Neural crest cell (in vitro differentiated cells): ENCODE measurements at places on chromosomes 5 and 9. TPM values are rescaled to one million over a fixed set of nuclear protein-coding genes. Genes with fewer than 3 reads are reported as not detected.

- DNase-seq, result no peak
Observed at GRCh38 chr9:8430945-8431344, 631.4 kb upstream of the DMAC1 start.

DNA sequence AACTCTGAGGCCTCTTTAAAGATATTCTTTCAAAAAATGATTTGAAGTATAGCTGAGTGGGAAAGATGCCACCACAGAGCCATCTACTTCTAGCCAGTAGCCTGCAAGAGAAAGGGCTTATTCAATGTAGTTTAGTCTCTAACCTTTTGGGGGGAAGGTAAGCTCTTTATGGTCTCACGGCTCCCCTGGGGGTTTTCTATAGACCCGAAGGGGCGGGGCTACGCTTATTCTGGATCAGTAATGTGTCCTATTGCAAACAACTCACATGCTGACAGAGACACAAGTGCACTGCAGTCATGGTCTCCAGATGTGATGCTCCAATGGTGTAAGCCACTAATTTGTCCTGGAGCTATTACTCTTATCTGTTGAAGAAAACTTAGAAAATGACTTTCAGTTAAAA is 53.4 kb upstream of the RPS23 start:
- no peak for DNase-seq

DNA sequence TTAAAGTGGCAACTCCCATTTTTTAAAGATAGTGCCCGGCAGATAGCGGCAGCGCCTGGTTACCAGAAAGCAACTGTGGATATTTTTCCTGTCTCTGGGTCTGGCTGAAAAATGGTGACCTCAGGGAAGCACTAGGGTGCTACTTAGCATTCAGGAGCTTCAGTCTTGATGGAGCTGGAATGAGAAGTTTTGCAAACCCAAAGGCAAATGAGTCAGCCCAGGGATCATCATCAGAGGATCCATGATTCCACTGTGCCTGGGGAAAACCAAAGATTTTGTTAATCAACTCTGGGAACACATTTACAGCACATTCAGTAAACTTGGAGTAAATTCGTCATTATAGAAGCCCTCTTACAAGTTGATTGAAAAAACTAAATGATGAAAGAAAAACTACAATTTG is 26.7 kb downstream of the F2R start:
- no peak for DNase-seq

DNA sequence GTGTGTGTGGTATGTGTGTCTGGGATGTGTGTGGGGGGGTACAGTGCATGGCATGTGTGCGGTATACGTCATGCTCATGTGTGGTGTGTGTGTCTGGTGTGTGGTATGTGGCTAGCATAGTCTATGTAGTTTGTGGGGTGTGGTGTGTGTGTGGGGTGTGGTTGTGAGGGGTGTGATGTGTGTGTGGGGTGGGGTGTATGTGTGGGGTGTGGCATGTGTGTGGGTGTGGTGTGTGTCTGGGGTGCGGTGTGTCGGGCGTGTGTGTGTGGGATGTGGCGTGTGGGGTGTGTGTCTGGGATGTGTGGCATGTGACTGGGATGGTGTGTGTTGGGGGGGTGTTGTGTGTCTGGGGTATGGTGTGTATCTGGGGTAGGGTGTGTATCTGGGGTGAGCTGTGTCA is 52.3 kb downstream of the SECISBP2 start:
- no peak for DNase-seq

- no peak for DNase-seq
Observed at GRCh38 chr9:130467316-130467715, 22.6 kb downstream of the ASS1 start.

GRCh38 chr5:80239680-80240367 is 16.0 kb downstream of the SERINC5 start:
- no peak for DNase-seq

DNA sequence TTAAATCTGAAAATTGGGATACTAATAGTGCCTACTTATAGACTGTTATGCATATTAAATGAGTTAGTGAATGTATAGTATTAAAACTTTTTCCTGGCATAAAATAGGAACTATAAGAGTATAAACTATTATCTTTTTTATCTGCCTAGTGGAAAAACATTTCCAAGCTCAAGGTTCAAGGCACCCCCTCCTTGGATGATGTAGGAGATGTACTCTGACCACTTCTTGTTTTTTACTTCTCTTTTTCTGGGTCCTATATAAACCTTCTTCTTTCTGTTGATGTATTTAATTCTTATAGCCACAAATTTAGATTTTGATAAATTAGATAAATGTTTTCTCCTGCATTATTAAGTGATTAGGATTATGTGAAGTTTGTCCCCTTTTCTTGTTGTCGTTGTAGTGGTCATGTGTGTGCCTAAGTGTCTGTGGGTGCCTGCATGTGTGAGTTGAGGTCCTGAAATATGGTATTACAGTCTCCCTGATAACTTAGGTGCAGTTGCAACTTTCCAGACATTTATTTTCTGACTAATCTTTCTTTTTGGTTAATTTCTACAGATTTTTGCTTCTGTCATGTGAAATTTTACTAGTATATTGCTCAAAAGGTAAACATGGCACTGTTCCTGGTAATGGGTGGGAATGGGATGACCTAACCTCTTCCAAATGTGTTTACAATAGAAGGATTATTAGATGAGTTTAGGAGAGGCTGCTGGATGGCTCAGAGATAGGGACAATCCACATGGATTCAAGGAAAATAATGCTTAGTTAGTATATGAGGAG is 160.8 kb upstream of the CDKN2B start:
- no peak for DNase-seq

- DNase-seq, result peak; percentile 82
Observed at GRCh38 chr9:100598641-100599145, 20.8 kb downstream of the CAVIN4 start.

GRCh38 chr5:38267372-38267771 is 9.0 kb downstream of the EGFLAM start:
- DNase-seq, result no peak

- DNase-seq, result no peak
Observed at GRCh38 chr9:127519301-127520166, 68.2 kb downstream of the LRSAM1 start.

DNA sequence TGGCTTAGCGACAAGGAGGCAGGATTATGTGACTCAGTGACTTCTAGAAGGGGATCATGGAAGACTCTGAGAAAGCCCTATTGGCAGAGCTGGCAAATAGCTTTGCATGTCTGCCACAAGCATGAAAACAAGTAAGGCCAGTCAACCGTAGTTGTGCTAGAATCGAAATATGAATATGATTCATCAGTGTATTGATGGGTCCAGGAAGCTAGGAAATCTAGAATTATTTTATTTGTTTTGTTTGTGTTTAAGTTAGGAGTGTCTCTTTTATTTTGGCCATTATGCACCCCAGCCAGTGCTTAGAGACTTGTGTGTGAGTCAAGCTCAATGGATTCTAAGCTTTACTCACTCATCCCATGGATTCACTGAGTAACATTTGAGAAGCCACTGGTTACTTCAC is 3.8 kb upstream of the ITGA2 start:
- DNase-seq, result no peak

GRCh38 chr9:137313326-137313936 is 11.4 kb upstream of the NRARP start:
- DNase-seq, result no peak

DNA sequence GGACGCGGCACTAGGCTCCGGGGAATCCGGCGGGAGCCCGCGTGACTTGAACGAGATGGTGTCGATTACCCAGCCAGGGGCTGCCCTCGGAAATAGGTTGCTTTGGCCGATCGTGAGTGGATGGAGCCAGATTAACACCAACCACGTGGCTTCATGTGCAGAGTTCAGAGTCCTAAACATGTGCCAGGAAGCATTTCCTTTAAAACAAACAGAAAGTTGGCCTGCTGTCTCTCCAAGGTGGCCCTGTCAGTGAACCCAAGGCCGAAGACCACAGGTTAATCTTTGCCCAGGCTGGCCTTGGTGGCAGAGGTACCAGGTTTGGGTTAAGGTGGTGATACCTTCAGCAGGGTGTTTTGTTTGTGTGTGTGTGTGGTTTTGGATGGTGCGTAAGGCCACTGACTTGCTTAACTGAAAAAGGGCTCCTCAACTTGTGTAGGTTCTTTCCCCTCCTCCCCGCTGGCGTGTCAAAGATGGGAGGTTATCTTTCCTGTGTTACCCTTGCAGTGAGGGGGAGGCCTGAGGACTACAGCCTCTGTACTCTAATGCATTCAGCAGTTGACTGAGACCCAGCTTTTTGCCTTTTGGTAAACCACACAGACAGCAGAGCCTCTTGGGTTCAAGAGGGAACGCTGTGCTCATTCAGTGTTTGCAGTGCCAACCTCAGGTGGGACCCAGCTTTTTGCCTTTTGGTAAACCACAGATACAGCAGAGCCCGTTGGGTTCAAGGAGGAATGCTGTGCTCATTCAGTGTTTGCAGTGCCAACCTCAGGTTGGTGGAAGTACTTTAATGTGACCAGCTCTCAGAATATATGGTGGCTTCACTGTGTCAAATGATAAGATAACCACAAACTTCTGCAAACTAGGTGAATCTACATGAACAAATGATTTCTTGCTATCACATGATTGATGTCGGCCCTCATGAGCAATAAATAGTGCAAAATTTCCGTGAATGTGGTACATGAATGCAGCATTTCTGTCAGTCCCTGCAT is 1.4 kb downstream of the IQGAP2 start:
- DNase-seq, result no peak

GRCh38 chr5:91632871-91633270 is 249.8 kb upstream of the ARRDC3 start:
- DNase-seq, result no peak

DNA sequence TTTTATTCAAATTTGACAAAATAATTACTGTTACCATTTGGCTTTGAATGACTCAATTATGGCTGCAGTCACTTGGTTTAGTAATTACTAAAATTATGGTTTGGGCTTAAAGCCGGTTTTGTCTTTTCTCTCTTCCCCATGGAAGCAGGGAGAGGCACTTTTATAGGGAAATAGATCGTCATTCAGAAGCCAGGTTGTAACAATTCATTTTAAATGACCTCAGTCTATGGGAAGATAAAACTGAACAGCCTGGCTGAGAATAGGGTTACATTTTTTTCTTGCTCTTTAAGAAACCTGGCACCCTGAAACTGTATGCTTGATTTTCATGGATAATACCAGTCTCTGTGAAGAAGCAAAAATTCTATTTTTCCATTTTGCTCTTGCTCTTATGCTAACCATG is 169.8 kb downstream of the SMC2 start:
- no peak for DNase-seq

Gene ACOT12
- total RNA-seq, result not detected in 2 replicates

Gene PCDHB10
- total RNA-seq, result 5.2 and 5.5 TPM in 2 replicates

Gene SPINK5
- total RNA-seq, result 10.6 and 12.9 TPM in 2 replicates
